ENCODE measurements at places on chromosomes 16 and 17. TPM values are rescaled to one million over a fixed set of nuclear protein-coding genes. Genes with fewer than 3 reads are reported as not detected.

ABCA10 gene
- 6.5 TPM for total RNA-seq

CLEC18B gene
- total RNA-seq: 5.1 TPM

WFDC1 gene
- total RNA-seq: 9.3 TPM

DNA sequence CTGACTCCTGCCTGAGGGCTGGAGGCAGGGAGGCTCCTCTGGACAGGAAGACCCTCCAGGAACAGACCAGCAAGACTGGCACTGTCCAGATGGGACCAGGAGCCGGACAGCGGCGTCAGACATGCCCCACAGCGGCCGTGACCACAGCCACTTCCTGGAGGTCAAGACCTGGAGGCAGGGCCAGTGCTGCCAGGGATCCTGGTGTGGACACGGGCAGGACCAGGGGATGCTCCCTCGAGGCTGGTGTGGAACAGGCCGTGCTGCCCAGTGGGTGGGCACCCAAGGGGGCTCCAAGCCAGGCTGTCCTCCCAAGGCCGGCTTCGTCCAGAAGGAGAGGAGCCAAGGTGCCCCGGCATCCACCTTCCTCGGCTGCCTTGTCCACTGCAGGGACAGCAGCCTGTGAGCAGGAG, 4.5 kb upstream of the CCDC57 start:
- peaks cover 20% of the 10 kb centered on the region for H3K4me1 ChIP-seq
- no peak for DNase-seq

DNA sequence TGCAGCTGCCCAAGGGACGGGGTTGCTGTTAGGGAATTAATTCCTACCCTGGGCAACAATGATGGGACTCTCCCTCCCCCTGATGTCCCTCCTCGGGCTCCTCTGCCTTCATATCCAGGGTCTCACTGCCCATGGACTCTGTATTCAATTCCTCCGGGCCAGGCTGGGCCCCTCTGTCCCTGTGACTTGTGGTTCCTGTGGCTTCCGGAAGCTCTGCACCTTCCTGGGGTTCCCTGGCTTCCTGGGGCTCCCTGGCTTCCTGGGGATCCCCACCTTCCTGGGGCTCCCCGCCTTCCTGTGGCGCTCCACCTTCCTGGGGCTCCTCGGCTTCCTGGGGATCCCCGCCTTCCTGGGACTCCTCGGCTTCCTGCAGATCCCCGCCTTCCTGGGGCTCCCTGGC, 35.2 kb downstream of the SRL start:
- no peak overlapping the region for H3K4me3 ChIP-seq
- peaks cover 5% of the 10 kb centered on the region for H3K4me1 ChIP-seq
- H3K27me3 ChIP-seq: no peaks in the 10 kb centered on the region
- no peak for DNase-seq

DNA sequence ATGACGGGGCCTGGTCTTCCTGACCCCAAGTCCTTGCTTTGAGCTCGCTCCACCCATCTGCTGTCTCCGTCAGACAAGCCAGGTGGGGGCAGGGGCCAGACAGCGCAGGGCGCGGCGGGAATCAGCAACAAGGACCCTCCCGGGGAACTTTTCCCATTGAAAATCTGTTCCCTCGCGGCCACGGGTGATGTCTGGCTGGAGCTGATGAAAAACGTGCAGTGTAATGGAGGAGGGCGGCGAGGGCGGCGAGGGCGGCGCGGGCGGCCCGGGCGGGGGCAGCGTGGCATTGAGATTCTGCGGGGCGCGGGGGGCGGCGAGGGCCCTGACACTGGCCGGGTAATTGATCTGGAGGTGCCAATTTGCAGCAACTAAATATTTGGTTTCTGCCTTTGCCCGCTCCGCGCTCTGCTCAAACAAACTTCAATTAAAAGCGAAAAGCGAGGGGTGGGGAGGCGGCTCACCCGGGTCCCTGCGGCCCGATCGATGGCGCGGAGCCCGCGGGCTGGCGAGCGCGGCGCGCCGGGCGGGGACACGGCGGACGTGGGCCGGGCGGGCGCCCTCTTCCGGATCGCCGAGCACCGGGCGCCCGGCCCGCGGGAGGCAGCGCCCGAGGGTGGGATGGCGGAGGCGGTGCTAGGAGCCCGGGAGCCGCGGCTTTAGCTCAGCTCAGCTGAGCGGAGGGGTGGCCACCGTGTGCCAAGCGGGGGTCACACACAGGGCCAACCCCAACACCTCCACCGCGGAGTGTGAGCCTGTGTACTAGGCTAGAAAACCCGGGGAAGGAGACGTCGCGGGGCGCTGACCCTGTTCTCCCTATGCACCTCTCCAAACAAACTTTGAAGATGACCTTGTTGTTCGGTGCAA, 32.4 kb downstream of the DCAKD start:
- H3K27me3 ChIP-seq: peaks cover 5% of the 10 kb centered on the region
- peaks cover 23% of the 10 kb centered on the region for H3K36me3 ChIP-seq
- H3K4me3 ChIP-seq: peak overlapping the region; percentile 42
- peaks cover 52% of the 10 kb centered on the region for H3K4me1 ChIP-seq
- DNase-seq: no peak

DNA sequence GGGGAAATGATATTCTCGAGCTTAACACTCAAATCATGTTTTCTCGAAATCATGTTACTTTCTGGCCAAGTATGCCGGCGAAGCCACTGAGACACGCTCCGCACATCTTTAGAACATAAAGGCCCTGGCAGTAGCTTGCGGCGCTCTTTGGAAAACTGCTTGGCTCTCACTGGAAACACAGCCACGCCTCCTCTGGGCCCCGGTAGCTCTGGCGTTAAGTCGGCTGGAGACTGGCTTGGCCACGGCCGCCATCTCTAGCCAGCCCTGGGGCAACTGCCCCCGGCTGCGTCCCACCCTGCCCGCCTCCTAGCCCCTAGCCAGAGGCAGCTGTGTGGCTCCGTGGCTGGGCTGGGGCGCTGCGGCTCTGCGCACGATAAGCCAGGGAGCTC, 9.2 kb upstream of the BAIAP2 start:
- H3K4me3 ChIP-seq: no peak overlapping the region
- DNase-seq: peak; percentile 68
- peaks cover 68% of the 10 kb centered on the region for H3K4me1 ChIP-seq
- H3K36me3 ChIP-seq: peaks cover 8% of the 10 kb centered on the region
- no peaks in the 10 kb centered on the region for H3K27me3 ChIP-seq
- peak overlapping the region; percentile 95 for H3K27ac ChIP-seq

- H3K4me3 ChIP-seq: no peak overlapping the region
- H3K27me3 ChIP-seq: no peaks in the 10 kb centered on the region
- H3K4me1 ChIP-seq: no peaks in the 10 kb centered on the region
- peaks cover 16% of the 10 kb centered on the region for H3K36me3 ChIP-seq
- no peak for DNase-seq
Observed at GRCh38 chr17:67232441-67232840, 12.6 kb downstream of the HELZ start.
